ENCODE measurements at places on chromosomes 11 and 22. TPM values are rescaled to one million over a fixed set of nuclear protein-coding genes. Genes with fewer than 3 reads are reported as not detected.

GRCh38 chr11:100105982-100106358 lies 581.1 kb upstream of the ARHGAP42 start:
- H3K27ac ChIP-seq = no peak overlapping the region
- no peaks in the 10 kb centered on the region for H3K27me3 ChIP-seq
- H3K4me3 ChIP-seq = no peak overlapping the region
- H3K36me3 ChIP-seq = no peaks in the 10 kb centered on the region
- H3K4me1 ChIP-seq = no peaks in the 10 kb centered on the region

GRCh38 chr11:134654161-134654915 lies 242.3 kb upstream of the B3GAT1 start:
- no peak overlapping the region for H3K4me3 ChIP-seq
- H3K36me3 ChIP-seq = no peaks in the 10 kb centered on the region
- H3K27ac ChIP-seq = no peak overlapping the region
- peaks cover 5% of the 10 kb centered on the region for H3K27me3 ChIP-seq

B3GAT1 gene
- total RNA-seq = 0.49 TPM

DNA sequence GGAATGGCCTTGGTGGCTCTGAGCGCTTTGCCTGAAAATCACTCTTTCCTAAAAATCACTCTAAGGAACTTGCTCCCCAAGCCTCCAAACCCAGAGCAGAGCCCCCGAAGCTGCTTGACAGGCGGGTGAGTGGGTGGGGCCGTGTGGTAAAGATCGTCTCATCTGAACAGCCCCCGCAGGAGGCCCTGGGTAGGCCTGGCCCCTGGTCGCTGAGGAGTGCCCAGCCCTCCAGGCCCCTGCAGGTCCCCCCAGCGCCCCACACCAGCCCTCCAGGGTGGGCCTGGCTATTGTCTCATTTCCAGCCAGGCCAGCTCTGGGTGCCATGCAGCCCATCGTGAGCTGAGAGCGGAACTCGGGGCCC lies 17.2 kb upstream of the PIM3 start:
- no peak overlapping the region for H3K4me3 ChIP-seq
- DNase-seq = no peak
- no peaks in the 10 kb centered on the region for H3K27me3 ChIP-seq

CBX6 gene
- total RNA-seq = 79.2 TPM

GRCh38 chr11:17471501-17471900 lies 5.1 kb downstream of the ABCC8 start:
- no peak for DNase-seq
- H3K4me3 ChIP-seq = no peak overlapping the region
- peaks cover 39% of the 10 kb centered on the region for H3K27me3 ChIP-seq
- H3K36me3 ChIP-seq = no peaks in the 10 kb centered on the region
